ENCODE measurements at places on chromosomes 1 and 21.

GRCh38 chr1:37622131-37622530, 12.6 kb downstream of the RSPO1 start:
- no peak for DNase-seq

- no peak for DNase-seq
Observed at GRCh38 chr1:78522136-78522535, 31.4 kb downstream of the PTGFR start.

- DNase-seq, result no peak
Observed at GRCh38 chr1:13723810-13724209, 23.8 kb downstream of the PRDM2 start.

DNA sequence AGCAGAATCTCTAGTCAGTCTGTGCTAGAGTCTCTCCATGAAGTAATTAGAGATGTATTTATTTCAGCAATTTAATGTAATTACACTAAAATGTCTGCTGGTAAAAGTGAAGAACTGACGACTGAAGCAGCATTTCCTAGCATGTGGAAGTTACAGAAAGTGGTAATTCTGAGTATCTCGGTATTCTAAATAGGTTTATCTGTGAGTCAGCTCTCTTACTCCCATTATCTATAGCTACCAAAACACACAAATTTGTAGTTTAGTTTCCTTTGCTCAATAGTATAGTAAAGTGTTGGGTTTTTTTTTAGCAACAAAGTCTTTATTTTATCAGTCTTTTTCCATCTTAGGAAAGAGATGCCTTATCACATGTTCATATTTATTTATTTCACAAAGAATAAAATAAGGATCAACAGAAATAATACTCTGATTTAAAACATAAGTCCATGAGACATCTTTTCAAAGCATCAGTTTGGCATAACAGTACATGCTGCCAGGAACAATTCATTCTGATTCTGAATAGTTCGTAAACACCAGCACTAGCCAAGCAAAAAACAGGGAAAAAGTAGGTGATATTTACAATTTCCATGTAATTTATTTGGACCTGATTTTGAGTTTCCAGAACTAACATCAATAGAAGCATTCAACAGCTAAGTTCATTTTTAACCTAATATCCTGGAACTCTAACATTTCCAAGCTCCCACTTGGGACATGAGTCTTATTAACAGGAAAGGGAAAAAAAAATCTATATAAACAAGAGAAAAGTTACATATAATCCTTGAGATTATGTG, 76.3 kb downstream of the KCNT2 start:
- DNase-seq, result no peak

GRCh38 chr1:172185211-172185610, 235.3 kb upstream of the C1orf105 start:
- DNase-seq, result no peak

GRCh38 chr1:100362821-100363466, 10.6 kb downstream of the CDC14A start:
- DNase-seq, result no peak

DNA sequence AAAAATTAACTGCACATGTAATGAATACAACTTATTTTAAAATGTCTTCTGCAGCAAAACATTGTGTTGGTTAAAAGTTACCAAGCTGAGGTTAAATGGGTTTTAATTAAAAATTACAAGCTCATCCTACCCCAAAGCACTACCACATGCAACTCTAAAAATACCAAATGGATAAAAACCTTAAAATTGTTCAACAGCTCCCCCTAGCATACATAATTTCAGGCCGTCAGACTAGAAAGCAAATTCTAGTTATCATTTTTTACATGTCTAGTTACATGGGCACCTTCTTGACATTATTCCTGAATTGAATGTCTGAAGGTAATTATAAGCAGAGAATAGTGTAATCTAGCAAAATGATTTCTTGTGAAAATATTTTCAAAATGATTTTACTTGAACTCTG, 176.5 kb downstream of the C1orf21 start:
- no peak for DNase-seq

DNA sequence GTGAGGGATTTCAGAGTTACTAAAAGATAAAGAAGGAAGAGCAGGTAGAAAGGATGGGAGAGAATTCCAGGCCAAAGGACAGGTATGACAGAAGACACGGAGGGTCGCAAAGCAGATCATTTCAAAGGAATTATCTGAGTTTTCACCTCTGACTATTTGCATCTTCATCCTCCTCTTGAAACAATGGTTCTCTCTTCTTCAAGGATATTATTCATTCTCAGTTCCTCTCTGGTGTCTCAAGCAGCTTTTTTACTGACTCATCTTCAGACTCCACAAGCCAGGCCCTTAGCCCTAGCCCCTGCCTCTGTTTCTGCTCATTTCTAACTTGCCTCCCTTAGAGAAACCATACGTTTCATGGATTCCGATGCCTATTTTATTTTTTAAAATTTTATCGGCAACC, 15.0 kb downstream of the DDX59 start:
- no peak for DNase-seq

DNA sequence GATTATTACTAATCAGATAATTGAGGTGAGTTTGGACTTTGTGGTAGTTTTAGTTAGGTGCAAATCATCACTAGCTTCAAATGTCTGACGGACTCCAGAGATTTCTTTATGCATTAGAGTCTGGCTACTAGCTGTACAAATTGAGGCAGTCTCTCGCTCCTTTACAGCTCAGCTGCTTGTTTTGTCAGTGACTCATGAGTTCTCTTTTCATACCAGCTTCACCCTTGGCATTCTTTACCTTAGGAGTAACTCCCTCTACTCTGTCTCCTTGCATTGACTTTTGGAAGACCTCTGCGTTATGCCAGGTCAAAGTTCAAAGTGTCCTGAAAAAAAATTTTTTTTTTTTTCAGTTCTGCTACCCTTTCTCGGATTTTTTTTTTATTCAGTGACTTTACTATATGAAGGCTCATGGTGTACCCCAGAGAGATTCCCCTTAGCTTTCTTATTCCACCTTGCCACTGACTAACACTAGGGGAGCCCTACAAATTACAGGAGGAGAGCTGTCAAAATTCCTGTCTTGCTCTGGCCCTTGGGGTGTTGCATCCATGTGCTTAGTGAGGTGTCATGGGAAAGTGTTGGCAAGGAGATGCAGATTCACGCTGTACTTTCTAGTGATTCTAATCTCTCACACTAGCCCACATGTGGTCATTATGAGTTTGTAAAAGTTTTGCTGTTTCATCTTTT, 576.6 kb downstream of the ADGRL2 start:
- DNase-seq, result no peak

GRCh38 chr1:14726606-14727005, 128.1 kb downstream of the KAZN start:
- DNase-seq, result no peak

- DNase-seq, result no peak
Observed at GRCh38 chr1:236864996-236865817, 70.1 kb downstream of the MTR start.

- DNase-seq, result no peak
Observed at GRCh38 chr1:2383576-2383975, 7.8 kb downstream of the MORN1 start.

GRCh38 chr1:75723989-75724471, 479 bp upstream of the ACADM start:
- no peak for DNase-seq

- DNase-seq, result no peak
Observed at GRCh38 chr1:244326757-244327156, 125.0 kb downstream of the ADSS2 start.

DNA sequence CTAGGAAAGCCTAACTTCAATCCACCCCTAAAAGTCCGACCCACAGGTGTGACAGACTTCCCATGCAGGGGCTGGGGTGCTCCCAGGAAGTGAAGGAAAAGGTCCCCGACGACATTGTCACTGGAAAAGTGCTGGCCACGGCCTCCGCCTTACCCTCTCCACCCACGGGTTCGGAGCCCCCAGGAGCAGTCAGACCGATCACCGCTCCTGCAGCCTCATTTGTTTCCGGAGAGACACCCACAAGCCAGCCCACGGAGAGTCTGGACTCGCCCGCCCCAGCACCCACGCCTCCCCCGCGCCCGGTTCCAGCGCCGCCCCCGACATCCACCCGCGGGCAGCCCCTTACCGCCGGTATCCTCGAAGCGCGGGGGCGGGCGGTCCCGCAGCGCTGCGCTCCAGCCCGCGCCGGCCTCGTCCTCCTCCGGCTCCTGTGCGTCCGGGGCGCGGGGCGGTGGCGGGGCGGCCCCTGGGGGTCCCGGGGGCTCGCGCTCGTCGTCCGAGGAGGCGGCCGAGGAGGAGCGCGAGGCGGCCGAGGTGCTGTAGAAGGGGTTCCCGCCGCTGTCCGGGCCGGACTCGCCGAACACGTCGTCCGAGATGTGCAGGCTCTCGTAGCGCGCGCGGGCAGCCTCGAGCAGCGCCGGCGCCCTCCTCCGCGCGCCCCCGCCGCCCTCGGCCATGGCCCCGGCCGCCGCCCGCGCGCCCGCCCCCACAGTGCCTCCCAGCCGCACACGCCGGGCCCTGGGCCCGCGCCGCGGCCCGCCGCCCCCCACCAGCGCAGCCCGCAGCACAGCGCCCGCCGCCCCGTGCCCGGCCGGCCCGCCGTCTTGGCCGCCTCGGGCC, 660 bp downstream of the PGBD5 start:
- DNase-seq, result no peak

GRCh38 chr1:86708920-86709319, 4.5 kb downstream of the SH3GLB1 start:
- no peak for DNase-seq

- no peak for DNase-seq
Observed at GRCh38 chr1:170483051-170483450, 48.9 kb upstream of the GORAB start.

- no peak for DNase-seq
Observed at GRCh38 chr1:19840228-19840627, 25.1 kb upstream of the RNF186 start.

DNA sequence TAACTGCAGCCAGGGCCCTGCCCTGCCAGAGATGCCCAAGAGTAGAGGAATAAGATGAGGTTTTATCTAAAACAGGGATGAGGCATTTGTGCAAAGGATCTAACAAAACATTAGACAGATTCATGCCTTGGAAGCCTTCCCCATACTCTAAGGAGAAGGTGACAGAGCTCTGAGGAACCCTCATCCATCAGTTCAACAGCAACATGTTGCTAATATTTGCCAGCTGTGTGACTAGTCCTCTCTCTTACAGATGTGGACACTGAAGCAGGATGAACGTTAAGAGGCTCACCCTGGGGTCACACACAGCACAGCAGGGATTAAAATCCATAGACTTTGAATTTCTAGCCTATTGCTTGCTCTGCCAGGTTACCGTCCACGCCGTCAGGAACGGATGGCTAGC, 99.0 kb downstream of the ZBTB18 start:
- no peak for DNase-seq

GRCh38 chr1:183069562-183070216, 46.5 kb downstream of the LAMC1 start:
- DNase-seq, result no peak

GRCh38 chr1:230205719-230206198, 138.7 kb downstream of the GALNT2 start:
- no peak for DNase-seq

DNA sequence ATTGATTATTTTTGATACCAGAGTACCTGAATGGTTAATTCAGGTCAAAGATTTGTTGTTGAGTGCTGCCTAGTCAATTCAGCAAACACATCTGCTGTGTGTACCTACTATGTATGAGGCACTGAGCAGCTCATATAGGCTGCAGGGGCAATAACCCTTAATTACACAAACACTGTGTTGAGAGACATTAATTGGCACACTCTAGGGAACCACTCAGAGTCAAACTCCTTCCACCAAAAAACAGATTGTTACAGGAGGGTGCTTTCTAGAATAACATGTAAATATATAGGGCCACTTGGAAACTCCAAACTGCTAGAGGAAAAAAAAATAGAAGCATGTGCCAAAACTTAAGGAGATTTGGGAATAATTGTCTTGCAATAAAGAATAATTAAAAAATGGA, 31.3 kb downstream of the UBE2U start:
- no peak for DNase-seq

GRCh38 chr1:150149271-150150132, at the start of gene PLEKHO1:
PLEKHO1 (plus strand) TSS chr1:150149916; CDS start chr1:150150258, 342 bp downstream.
- peak; percentile 82 for DNase-seq

DNA sequence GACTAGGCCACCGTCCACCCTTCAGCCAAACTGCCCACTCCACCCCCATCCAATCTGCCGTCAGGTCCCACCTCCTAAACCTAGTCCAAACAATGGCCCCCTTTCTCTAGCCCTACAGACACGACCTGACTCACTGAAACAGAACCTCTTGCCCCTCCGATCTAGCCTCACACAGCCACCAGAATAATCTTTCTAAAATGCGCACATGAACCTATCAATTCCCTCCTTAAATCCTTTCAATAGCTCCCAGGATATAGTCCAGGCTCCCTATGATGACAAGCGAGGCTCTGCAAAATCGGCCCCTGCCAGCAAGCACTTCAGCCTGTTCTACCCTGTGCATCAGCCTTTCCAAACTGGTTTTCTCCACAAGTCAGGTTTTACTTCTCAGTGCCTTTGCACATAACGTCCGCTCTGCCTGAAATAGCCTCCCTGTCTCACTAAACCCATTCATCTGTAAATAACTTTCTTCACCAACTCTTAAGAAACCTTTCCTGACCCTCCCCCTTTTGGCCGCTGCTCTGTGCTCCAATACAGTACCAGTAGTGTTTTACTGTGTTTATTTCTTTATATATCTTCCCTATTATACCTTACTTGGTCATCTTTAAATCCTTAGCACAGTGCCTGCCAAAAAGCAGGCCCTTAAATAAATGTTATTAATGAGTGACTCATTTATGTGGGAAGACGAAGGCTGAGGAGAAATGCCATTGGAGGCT, 9.0 kb upstream of the CDC20 start:
- DNase-seq, result no peak

- peak; percentile 4 for DNase-seq
Observed at GRCh38 chr1:166165661-166166328, 1.0 kb downstream of the FAM78B start.

DNA sequence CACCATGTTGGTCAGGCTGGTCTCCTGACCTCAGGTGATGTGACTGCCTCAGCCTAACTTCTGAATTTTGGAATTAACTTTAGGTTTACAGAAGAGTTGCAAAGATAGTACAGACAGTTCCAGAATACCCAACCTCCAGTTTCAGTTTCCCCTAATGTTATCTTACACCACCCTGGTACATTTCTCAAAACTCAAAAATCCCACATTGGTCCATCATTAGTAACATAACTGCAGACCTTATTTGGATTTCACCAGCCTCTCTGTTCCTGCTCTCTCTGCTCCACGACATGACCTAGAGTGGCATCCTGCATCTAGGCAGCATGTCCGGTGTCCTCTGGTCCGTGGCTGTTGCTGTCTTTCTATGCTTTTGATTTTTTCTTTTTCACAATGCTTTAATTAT, 5.0 kb upstream of the ZC3H12A start:
- no peak for DNase-seq

- no peak for DNase-seq
Observed at GRCh38 chr1:40318970-40319621, 2.0 kb upstream of the COL9A2 start.

- no peak for DNase-seq
Observed at GRCh38 chr1:39076799-39077148, 50.6 kb downstream of the NDUFS5 start.

GRCh38 chr1:1407636-1408318, 684 bp upstream of the MRPL20 start:
- DNase-seq, result peak; percentile 26

GRCh38 chr1:30903343-30904034, 5.1 kb downstream of the SDC3 start:
- no peak for DNase-seq

GRCh38 chr1:158037866-158038359, 44.5 kb downstream of the KIRREL1 start:
- DNase-seq, result no peak

- DNase-seq, result no peak
Observed at GRCh38 chr1:229305392-229305791, 34.5 kb downstream of the RAB4A start.

- DNase-seq, result no peak
Observed at GRCh38 chr1:88612773-88613172, 71.3 kb upstream of the PKN2 start.

GRCh38 chr1:79791488-79792218, 785.1 kb upstream of the ADGRL4 start:
- DNase-seq, result no peak
